ENCODE measurements at places on chromosomes 2 and 18.

DNA sequence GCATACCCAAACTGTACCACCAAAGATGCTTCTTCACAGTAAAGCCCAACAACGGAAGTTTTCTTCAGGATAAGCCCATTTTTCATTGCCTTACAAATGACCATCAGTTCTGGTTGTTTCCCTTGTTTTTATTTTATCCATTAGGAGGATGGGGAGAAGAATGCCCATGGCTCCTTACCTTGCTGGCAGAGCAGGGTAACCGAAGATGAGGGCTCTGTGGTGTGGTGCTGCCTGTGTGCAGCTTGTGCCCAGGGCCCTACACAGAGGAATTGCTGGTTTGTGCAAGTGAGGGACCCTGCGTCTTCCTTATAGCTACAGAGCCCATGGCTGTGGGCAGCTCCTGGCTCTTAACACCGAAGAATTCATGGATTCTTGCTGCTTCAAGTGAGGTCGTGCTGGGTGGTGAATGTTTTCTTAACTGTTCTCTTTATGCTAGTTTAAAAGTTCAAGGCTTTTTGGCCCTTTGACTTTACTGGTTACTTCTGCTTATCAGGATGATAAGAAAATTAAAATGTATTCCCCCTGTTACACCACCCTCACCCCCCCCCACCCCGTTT is 110.6 kb downstream of the MAP4K4 start:
- no peak for DNase-seq

- no peak for DNase-seq
Observed at GRCh38 chr2:65377556-65378192, 54.7 kb downstream of the SPRED2 start.

DNA sequence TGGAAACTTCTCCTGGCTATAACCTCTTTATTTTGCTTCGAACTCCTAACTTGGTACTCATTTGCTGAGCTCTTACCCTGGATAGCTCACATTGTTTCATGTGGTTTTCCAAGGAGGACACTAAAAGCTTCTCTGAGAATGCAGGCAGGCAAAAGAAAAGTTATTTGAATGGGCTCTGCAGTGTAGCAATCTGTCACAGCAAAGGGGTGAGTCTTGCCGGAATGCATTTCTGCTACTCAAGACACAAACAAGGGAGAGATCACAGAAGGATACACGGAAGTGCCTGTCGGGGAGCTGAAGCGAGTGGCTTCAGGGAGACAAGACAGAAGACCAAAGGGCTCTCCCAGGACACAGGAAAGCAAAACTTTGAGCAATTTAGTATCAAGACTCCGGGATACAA is 265.4 kb downstream of the SS18 start:
- no peak for DNase-seq

- DNase-seq, result no peak
Observed at GRCh38 chr2:224925810-224926100, 116.5 kb downstream of the DOCK10 start.

GRCh38 chr2:206783718-206784117 is 18.3 kb downstream of the FASTKD2 start:
- DNase-seq, result peak; percentile 45

DNA sequence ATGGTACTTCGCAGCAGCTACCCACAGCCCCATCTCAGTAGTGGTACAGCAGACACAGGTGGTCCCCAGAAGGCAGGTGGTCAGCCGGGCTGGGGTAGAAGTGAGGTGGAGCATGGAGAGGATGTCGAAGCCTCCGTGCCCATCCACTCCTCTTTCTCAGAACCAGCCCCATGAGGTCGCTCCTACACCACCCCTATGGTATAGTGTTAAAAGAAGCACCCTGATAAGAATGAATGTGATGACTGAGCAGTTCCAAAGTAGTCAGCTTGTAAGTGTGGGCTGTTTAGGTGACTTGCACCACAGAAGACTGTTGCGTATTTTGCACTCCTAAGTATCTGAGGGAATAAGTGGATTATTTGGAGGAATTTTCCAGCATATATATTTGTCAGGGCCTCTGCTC is 111.3 kb downstream of the WDSUB1 start:
- DNase-seq, result no peak

- no peak for DNase-seq
Observed at GRCh38 chr2:10733566-10733925, 12.1 kb downstream of the ATP6V1C2 start.

- DNase-seq, result no peak
Observed at GRCh38 chr2:76731157-76731556, 791.0 kb downstream of the LRRTM4 start.

- no peak for DNase-seq
Observed at GRCh38 chr2:231883468-231883881, 42.7 kb downstream of the NPPC start.

GRCh38 chr18:51399491-51400122 is 202.1 kb upstream of the MEX3C start:
- DNase-seq, result no peak

DNA sequence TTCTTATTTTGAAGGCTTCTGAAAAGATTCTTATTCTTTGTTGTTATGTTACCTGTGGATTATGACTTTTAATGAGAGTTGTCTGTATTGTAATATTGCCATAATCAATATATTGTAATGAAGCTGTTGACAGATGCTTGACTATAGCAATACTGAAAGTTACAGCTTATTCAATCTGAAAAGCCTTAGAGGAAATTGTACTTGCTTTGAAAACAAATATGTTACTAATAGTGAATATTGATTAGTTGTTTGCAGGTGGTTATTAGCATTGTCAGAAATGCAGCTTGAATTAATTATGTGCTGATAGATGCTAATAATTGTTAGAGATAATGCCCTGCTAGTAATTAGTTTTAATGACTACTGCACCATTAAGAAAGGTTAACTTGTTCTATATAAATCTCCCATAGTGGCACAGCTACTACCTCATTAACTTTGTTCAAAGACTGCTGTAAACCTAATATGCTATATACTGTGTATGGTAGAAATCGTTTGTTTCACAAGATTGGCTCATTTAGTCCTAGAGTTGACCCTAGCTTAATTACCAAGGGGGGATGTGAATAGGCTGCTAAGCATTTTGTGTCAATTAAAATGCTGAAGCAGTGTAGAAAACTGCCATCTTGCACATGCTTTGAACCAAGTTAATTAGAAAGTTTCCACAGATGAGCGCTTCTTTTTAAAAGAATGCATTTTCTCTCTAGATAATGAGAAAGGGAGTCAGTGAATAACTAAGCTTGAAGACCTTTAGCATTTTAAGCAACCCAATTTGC is 30.5 kb downstream of the SLC39A10 start:
- DNase-seq, result no peak

DNA sequence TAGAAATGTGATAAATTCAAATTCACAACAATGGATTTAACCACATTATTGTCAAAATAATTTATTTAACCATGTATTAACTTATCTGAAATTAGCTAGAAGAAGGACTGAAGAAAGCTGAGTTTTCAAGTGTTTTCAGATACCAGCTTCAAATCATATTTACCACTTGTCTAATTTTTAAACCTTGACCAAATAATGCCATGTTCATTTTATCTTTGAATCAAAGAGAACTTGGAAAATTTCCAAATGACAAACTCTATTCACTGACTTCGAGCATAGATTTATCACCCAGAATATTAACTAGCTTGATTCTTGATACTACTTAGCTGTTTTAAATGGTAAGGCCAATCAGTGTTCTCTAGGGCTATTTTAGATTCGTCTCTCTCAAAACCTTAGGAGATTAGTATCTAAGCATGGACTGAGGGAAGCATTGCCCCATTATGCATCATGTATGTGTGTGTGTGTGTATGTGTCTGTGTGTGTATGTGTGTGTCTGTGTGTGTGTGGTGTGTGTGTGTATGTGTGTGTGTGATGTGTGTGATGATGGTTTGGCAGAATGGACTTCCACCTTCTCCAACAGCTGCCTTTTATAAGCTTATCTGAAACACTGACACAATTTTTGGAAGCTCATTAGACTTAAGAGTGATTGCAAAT is 667.5 kb upstream of the FANCL start:
- DNase-seq, result no peak

GRCh38 chr18:33594799-33595198 is 16.8 kb downstream of the ASXL3 start:
- DNase-seq, result no peak

- DNase-seq, result peak; percentile 51
Observed at GRCh38 chr18:32439802-32440201, 30.9 kb downstream of the GAREM1 start.

- peak; percentile 39 for DNase-seq
Observed at GRCh38 chr2:102753563-102754159, 8.2 kb upstream of the TMEM182 start.

DNA sequence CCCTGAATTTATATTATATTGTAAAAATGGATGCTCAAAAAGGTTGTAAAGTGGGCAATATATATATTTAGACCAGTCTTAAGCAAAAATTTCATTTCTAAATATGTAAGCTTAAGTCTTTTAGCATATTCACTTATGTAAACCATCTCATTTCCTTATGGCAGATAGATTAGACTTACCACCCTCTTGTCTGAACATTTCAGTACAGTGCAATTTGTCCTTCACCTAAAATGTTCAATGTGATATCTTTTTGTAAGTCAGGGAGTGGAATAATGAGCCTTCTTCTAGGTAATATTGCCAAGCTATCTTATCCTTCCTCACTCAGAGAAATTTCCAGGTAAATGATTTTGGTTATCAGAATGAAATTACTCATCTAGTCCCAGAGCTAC is 92.3 kb downstream of the KLF7 start:
- DNase-seq, result no peak

- no peak for DNase-seq
Observed at GRCh38 chr2:151032741-151033191, 228.9 kb downstream of the RBM43 start.

Data from iPS-NIHi11 (cell line).